ENCODE measurements at places on chromosomes 13 and 19.

GRCh38 chr13:41917641-41918040, 43.3 kb downstream of the VWA8 start:
- H3K4me1 ChIP-seq, result peaks cover 45% of the 10 kb centered on the region
- no peaks in the 10 kb centered on the region for H3K27me3 ChIP-seq
- H3K4me3 ChIP-seq, result no peak overlapping the region
- no peak for DNase-seq
- H3K36me3 ChIP-seq, result no peaks in the 10 kb centered on the region

DNA sequence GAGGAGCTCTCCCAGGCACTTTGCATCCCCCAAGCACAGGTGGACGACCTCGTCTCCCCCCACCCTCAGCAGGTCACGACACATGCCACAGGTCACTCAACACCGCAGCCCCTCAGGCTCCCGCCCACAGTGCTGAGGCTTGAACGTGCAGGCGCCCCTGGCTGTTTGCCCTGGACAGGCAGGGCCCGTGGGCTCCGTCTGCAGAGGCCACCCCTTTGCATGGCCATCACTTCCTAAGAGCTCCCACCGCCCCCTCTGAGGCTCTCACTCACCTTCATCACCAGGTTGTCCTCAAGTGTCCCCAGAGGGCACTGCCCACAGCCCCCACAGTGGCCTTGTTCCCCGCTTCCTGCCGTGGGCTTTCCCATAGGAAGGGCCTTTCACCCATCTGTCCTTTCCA, 132.1 kb upstream of the MCF2L start:
- no peak overlapping the region for H3K27ac ChIP-seq
- H3K4me1 ChIP-seq, result no peaks in the 10 kb centered on the region
- no peak overlapping the region for H3K4me3 ChIP-seq
- no peak for DNase-seq
- no peaks in the 10 kb centered on the region for H3K27me3 ChIP-seq

DNA sequence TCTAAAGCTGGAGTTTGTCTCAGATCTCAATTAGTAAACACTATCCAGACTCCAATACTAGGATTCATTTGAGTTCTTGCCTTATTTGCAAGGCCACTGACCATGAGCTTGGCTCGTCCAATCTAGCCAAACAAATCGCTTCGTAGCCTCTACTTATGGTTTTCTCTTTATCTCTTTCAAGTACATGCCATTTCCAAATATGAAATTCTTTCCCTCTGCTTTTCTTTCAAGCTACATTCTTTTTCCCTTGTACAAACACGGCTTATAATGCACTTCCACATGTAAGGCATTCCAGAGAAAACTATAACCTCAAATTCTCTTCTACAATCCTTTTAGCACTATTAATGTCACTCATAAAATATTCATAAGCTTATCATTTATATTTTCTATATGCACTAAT, 10.9 kb upstream of the N4BP2L1 start:
- no peaks in the 10 kb centered on the region for H3K4me1 ChIP-seq
- no peaks in the 10 kb centered on the region for H3K27me3 ChIP-seq
- no peak overlapping the region for H3K4me3 ChIP-seq
- H3K36me3 ChIP-seq, result peaks cover 19% of the 10 kb centered on the region
- DNase-seq, result no peak

DNA sequence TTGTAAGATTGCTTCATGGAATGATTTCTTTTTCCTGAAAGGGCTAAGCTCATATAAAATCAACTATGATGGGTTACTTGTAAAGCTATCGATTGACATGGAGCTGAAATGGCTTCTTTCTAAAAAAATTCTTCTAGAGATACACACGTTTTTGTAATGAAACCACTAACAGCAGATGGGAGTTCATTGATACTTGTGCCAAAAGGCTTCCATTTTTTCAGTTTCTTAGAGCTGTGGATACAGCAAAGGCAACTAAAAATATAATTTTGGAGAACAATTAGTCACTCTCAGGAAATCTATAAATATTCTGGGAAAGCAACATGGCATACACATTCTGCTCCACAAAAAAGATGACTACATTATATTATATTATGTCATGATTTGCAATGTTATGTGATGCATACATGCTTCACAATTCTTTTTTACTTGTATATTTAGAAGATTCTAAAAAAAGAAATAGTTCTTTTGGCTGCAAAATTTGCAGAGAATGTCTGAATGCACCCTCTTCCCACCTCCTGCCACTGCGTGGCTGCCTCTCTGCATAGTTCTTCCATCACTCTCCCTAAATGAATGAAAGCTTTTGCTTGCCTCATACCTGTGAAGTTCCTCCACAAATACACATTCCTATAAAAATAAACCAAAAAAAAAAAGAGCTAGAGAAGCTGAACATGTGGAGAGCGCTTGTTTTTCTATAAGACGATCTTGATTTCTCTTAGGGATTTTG, 802.5 kb downstream of the EFNB2 start:
- H3K4me3 ChIP-seq, result no peak overlapping the region
- no peaks in the 10 kb centered on the region for H3K27me3 ChIP-seq
- no peaks in the 10 kb centered on the region for H3K4me1 ChIP-seq
- no peak for DNase-seq

DNA sequence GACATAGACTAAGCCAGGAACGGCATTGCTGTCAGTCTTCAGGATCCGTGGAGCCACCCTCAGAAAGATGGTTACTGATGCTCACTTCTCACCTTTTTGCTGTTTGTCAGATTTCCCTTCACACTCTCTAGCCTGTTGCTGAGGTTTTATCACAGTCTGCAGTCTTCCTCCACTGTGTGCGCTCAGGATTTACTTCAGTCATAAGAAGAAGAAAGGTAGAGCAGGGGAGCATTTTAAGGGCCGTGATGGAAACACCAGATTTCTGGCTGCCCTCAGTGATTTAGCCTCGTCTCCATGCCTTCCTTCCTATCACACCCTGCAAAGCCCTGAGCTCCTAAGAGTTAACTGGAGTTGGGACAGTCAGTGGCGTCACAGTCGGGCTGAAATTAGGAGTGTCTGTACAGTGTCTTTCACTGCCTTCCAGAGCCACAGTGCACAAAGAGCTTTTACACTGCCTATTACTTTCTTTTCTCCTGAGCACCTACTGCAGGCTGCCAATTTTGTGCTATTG, 60.0 kb upstream of the GPR183 start:
- DNase-seq, result peak; percentile 42
- peaks cover 49% of the 10 kb centered on the region for H3K4me1 ChIP-seq
- peaks cover 9% of the 10 kb centered on the region for H3K27me3 ChIP-seq
- H3K36me3 ChIP-seq, result peaks cover 39% of the 10 kb centered on the region

DNA sequence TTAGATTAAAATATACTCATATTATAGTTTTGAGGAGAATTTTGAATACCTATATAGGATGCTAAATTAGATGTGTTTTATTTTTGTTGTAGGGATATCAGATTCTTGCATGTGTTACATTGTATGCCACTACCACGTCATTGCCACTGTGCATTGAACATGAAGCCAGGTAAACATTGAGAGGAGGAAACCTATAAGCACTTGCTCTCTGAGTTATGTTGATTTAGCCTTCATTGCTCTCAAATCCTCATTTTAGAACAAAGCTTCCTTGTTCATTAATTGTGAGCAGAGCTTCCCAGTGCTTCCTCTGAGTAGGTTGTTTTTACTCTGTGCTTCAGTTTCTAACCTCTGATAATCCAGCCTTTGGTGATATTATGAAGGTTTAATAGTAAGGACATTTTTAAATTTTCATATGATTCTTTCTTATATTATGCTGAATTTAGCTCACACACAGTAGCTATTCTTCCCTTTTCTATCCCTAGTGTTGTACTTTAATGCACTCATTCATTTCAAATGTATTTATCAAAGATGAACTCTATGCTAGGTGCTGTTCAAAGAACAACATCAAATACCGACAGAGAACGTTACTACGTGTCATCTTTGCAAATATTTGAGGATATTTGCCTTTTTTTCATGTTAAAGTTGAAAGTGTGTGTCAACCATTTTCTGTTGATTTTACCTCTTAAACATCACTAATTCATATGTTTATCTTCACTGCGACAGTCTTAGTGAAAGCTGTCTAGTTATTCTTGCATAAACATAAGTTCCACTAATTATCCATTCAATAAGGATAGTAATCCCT, 1448.0 kb upstream of the MIR17HG start:
- DNase-seq, result no peak
- no peaks in the 10 kb centered on the region for H3K27me3 ChIP-seq
- H3K4me1 ChIP-seq, result no peaks in the 10 kb centered on the region
- H3K4me3 ChIP-seq, result no peak overlapping the region
- H3K36me3 ChIP-seq, result no peaks in the 10 kb centered on the region

- no peaks in the 10 kb centered on the region for H3K4me1 ChIP-seq
- no peak overlapping the region for H3K4me3 ChIP-seq
- no peaks in the 10 kb centered on the region for H3K27me3 ChIP-seq
- H3K27ac ChIP-seq, result no peak overlapping the region
- peaks cover 5% of the 10 kb centered on the region for H3K36me3 ChIP-seq
Observed at GRCh38 chr13:108044954-108045353, 170.4 kb downstream of the LIG4 start.

GRCh38 chr19:39217094-39217493, 13.0 kb upstream of the SYCN start:
- H3K36me3 ChIP-seq, result no peaks in the 10 kb centered on the region
- H3K4me3 ChIP-seq, result no peak overlapping the region
- DNase-seq, result no peak
- H3K27ac ChIP-seq, result no peak overlapping the region
- H3K27me3 ChIP-seq, result peaks cover 10% of the 10 kb centered on the region
- H3K4me1 ChIP-seq, result no peaks in the 10 kb centered on the region

DNA sequence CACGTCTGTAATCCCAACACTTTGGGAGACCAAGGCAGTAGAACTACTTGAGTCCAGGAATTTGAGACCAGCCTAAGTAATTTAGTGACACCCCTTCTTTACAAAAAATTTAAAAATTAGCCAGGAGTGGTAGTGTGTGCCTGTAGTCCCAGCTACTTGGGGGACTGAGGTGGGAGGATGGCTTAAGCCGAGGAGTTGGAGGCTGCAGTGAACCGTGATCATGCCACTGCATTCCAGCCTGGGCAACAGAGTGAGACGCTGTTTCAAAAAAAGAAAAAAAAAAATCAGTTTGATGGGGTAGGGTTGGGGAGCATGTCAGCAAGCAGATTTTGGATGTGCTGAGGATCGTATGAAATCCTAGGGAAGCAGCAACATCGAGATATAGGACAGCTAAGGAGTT, 4.2 kb downstream of the CEACAM19 start:
- H3K36me3 ChIP-seq, result peaks cover 2% of the 10 kb centered on the region
- DNase-seq, result no peak
- H3K4me3 ChIP-seq, result no peak overlapping the region
- H3K27me3 ChIP-seq, result peaks cover 7% of the 10 kb centered on the region
- no peaks in the 10 kb centered on the region for H3K4me1 ChIP-seq

DNA sequence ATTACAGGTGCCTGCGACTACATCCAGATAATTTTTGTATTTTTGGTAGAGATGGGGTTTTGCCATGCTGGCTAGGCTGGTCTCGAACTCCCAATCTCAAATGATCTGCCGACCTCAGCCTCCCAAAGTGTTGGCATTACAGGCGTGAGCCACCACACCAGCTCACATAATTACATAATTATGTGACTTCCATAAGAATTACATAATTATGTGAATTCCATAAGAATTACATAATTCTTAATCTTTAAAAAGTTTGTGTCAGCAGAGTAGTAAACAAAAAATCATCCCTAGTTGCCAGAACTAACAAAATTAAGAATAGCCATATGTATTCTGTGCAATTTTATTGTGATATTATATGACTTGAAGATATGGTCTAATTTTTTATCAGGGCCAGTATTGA, 25.6 kb downstream of the IFT88 start:
- H3K4me3 ChIP-seq, result no peak overlapping the region
- no peak for DNase-seq
- no peak overlapping the region for H3K27ac ChIP-seq
- peaks cover 7% of the 10 kb centered on the region for H3K36me3 ChIP-seq
- H3K4me1 ChIP-seq, result no peaks in the 10 kb centered on the region

GRCh38 chr13:106774621-106775020, 206.7 kb upstream of the ARGLU1 start:
- no peak overlapping the region for H3K27ac ChIP-seq
- no peak overlapping the region for H3K4me3 ChIP-seq
- no peaks in the 10 kb centered on the region for H3K36me3 ChIP-seq
- peaks cover 2% of the 10 kb centered on the region for H3K27me3 ChIP-seq

GRCh38 chr13:48647625-48648024, 6.1 kb upstream of the CYSLTR2 start:
- H3K36me3 ChIP-seq, result no peaks in the 10 kb centered on the region
- H3K27me3 ChIP-seq, result peaks cover under 1% of the 10 kb centered on the region
- no peak overlapping the region for H3K4me3 ChIP-seq
- no peak for DNase-seq
- peaks cover 2% of the 10 kb centered on the region for H3K4me1 ChIP-seq
- H3K27ac ChIP-seq, result no peak overlapping the region

- DNase-seq, result no peak
- H3K27me3 ChIP-seq, result peaks cover 8% of the 10 kb centered on the region
- H3K36me3 ChIP-seq, result peaks cover 8% of the 10 kb centered on the region
- peaks cover 52% of the 10 kb centered on the region for H3K4me1 ChIP-seq
Observed at GRCh38 chr13:75550159-75550567, 572 bp downstream of the UCHL3 start.

- peaks cover 63% of the 10 kb centered on the region for H3K4me1 ChIP-seq
- no peak for DNase-seq
- peak overlapping the region; percentile 85 for H3K27ac ChIP-seq
- peak overlapping the region; percentile 50 for H3K4me3 ChIP-seq
Observed at GRCh38 chr13:99371956-99372355, 64.8 kb upstream of the GPR183 start.

- H3K27ac ChIP-seq, result no peak overlapping the region
- no peaks in the 10 kb centered on the region for H3K4me1 ChIP-seq
- DNase-seq, result no peak
- H3K27me3 ChIP-seq, result peaks cover 18% of the 10 kb centered on the region
Observed at GRCh38 chr19:29535214-29535831, 9.5 kb downstream of the VSTM2B start.

GRCh38 chr13:111963031-111963430, 103.9 kb upstream of the SOX1 start:
- H3K4me1 ChIP-seq, result no peaks in the 10 kb centered on the region
- H3K27me3 ChIP-seq, result no peaks in the 10 kb centered on the region
- H3K4me3 ChIP-seq, result no peak overlapping the region
- H3K27ac ChIP-seq, result no peak overlapping the region

- DNase-seq, result no peak
- H3K4me3 ChIP-seq, result no peak overlapping the region
- no peak overlapping the region for H3K27ac ChIP-seq
- no peaks in the 10 kb centered on the region for H3K36me3 ChIP-seq
Observed at GRCh38 chr13:33193428-33193974, 92.1 kb downstream of the STARD13 start.

DNA sequence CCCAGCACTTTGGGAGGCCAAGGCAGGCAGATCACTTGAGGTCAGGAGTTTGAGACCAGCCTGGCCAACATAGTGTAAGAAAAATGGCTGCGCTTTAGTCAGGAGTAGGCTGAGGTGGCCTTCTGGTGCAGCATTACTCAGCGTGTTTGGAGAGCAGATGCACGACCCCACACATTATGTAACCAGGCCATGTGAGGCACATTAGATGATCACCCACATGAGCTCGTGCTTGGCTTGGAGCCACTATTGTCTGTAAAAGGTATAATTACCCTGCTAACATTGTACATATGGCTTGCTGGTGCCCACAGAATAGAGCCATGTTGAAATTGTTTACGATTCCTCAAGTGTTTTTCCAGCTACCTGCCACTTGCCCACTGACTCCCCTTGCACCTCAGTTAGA, 24.0 kb upstream of the SCEL start:
- no peaks in the 10 kb centered on the region for H3K4me1 ChIP-seq
- H3K36me3 ChIP-seq, result no peaks in the 10 kb centered on the region
- no peak for DNase-seq
- H3K27me3 ChIP-seq, result no peaks in the 10 kb centered on the region

- no peaks in the 10 kb centered on the region for H3K4me1 ChIP-seq
- no peak overlapping the region for H3K4me3 ChIP-seq
- no peak overlapping the region for H3K27ac ChIP-seq
- H3K27me3 ChIP-seq, result peaks cover 2% of the 10 kb centered on the region
Observed at GRCh38 chr13:110347535-110348308, 40.6 kb downstream of the COL4A2 start.

Measured in immature natural killer cell (primary cell).